ENCODE measurements at places on chromosomes 6 and 20.

DNA sequence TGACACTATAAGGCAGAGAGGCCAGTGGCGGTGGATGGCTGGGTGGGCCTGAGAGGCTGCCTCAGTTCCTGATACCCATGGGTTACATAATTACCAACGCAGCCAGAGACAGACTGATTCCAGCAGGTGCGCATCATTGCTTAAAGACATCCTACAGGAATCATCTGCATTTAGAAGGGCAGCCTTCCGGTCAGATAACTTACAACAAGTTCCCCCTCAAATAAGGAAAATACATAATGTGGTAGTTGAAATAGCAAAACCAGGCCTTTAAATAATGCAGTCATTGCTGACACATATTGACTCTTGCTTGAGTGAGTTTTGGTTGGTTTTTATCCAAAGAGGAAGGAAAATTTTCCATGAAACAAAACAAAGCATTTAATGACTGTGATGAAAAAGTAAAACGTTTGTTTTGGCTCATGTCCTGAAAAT lies 81.9 kb downstream of the SIM1 start:
- DNase-seq: no peak

DNA sequence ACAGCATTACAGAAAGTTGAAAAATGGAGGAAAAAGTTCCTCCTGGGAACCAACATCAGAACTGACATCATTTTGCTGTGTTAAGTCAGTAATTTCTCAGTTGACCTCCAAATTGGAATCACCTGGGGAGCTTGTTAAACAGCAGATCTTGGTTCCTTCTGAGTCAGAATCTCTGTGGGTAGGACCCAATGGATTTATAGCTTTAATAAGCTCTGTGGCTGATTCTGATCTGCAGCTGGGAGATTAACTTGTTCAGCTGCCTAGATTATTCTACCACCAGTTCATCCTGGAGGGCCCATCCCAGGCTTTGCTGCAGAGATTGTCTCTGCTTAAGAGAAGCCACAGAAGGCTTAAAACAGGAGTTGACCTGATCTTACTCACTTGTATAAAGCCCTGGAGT lies 90.7 kb upstream of the POPDC3 start:
- DNase-seq: no peak

- no peak for DNase-seq
Measured at GRCh38 chr6:93786474-93787330, 367.3 kb upstream of the EPHA7 start.

DNA sequence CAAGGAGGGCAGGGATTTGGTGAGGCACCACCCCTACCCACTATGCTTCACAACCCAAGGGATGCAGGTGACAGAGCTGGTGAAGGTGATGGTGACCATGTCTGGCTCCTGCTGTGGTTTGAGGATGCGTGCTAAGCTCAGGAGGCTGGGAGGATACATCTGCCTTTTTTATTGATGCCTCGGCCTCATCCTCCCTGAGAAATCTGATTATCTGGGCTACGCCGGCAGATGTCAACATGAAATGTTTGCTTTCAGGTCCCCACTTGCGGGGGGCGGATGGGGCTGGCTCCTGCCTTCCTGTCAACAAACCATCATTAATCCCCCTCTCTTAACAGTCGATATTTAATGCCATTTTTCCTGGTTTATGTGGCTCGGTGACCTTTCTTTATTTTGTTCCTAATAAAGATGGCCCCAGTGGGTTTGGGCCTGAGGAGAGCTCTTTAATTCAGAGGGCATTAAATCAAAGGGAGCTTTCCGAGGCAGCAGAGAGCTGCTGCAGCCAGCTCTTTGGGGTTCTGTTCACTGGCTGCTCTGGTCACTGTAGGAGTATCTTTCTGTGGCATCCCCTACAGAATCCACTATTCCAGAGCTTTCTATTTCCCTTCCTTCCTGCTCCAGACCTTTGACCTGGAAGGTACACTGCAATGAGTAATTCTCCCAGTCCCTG lies 33.5 kb upstream of the LRFN2 start:
- no peak for DNase-seq

DNA sequence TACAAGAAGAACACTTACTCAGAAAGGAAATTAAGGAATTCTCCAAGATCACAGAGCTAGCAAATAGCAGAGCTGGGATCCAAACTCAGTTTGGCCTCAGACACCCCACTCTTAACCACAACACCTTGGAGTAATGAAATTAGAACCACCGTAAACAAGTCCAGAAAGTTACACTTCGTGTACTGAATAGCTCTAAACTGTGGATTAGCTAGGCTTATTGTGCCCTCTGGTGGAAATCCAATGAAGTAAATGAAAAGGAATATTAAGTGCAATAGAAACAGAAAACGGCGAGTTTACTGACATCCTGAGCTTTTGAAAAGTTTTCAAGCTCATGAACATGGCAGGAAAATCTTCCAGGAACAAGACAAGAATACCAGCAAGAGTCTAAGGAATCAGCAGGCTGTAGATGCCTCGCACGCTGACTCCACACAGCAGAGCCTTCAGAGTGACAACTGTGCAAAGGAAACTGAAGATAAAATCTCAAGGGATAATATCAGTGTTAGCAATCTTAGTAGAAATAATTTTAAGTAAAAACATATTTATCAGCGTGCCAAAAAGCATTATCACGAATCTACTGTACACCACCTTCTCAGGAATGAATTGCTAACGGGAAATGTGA lies 34.6 kb downstream of the FBXO5 start:
- DNase-seq: peak; percentile 35

GRCh38 chr20:58433759-58434158 lies 44.7 kb downstream of the VAPB start:
- DNase-seq: no peak

GRCh38 chr6:83472767-83473166 lies 39.6 kb upstream of the PRSS35 start:
- no peak for DNase-seq

DNA sequence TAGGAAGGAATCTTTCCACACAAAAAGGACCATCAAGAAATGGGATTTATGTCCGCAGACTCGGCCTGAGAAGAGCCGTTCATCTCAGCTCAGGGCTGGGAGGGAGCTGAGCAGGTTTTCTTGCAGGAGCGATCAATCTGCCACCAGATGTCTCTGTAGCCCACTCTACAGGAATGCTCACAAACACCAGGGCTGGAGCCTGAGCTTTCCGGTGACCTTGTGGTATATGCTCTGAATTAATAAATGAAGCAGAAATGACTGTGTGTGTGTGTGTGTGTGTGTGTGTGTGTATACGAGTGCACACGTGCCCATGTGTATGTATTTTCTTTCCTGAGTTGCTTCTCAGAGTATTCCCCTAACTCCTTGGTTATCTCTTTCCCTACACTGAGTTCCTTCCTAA lies 12.0 kb downstream of the CD83 start:
- DNase-seq: peak; percentile 85

DNA sequence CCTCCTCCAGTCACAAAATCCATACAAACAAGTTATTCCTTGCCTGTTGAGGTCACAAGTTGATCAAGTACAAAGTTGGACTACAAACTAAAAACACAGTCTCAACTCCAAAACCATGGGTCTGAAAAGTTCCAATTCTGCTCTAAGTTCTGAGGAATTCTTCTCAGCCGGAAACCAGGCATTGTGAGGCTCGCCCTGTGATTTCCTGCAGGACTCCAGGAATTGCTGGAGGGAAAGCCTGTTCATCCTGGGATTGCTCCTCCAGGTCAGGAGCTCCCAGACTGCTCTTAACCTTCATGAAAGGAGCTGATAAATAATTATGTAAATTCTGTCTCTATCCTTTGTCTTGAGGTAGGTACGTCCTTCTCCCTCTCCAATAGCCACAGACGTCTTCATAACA lies 8.5 kb downstream of the TRAM2 start:
- DNase-seq: no peak

GRCh38 chr6:151493161-151493803 lies 535 bp upstream of the CCDC170 start:
- no peak for DNase-seq

GRCh38 chr6:71457929-71458328 lies 169.3 kb downstream of the OGFRL1 start:
- DNase-seq: no peak

DNA sequence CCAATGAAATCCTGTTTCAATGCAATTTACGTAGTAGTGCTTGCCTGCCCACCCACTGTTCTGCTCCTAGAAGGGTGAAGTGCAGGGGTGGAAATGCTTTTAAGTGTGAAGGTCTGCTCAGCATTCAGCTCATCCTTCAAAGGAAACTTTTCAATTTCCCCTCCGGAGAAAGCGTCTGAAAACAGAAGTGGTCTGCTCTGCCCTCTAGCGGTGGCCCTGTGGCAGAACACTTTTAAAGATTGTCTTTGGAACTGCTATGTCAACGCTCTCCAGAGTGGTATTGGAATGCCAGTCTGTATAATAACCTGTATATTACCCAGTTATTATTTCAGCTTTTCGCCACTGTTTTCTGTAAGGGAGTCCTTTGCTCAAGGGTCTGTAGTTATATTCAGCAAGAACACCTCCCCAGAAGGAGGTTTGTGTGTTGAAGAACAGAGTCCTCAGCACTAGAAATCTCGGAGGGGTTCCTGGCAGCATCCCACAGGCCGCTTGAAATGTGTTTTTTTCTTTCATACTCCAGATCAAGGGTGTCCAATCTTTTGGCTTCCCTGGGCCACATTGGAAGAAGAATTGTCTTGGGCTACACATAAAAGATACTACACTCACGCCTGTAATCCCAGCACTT lies 63.1 kb upstream of the KLHL31 start:
- peak; percentile 72 for DNase-seq

DNA sequence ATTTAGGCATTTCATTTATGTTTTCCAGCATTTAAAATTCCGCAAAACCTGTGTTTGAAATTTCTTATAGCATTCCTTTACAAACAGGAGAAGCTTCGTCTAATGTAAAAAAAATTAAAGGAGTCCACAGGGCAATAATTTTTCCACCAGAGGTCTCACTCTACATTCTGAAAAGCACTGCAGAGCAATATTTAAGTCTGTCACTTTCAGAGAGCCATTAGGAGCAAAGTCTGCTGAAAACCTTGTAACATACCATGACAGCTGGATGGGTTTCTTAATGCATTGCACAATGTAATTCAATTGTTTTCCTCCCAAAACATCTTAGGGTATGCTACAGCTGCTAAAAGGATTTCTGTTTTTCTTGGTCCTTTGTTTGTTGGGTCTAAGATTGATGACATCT lies 18.0 kb downstream of the BAG2 start:
- no peak for DNase-seq

DNA sequence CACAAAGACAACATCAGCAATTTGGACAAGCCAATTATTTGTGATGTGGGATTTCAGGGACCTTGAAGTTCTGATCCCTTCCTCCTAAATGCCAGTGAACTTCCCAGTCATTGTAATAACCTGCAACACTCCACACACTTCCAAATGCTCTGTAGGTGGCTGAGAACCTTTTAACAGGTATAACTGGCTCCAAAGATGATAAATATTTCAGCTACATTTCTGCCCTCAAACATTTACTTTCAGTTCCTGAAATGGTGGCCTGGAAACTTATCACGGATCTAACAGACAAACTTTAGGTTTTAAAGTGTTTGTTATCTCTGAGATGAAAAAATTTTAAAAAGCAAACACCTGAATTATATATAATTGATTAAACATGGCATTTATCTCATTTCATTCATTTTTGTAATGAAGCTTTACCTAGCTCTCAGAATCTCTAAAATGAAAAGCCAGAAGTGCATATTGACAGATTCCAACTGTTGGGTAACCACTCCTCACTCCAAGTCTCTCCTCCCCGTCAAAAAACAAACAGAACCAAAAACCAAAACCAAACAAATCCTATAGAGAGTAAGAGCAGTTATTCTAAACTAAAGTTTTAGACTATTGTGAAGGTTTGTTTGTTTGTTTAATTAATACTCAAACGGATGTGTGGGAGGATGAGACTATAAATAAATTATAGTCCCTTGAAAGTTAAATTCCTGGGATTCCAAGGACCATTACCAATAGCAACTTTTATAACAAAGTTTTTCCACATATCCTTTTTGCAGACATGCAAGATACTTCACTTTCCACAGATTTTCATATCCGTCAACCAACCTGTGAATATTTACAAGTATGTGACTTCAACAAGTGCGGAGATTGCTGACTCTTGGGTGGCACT lies 12.4 kb upstream of the KIAA0408 start:
- no peak for DNase-seq

DNA sequence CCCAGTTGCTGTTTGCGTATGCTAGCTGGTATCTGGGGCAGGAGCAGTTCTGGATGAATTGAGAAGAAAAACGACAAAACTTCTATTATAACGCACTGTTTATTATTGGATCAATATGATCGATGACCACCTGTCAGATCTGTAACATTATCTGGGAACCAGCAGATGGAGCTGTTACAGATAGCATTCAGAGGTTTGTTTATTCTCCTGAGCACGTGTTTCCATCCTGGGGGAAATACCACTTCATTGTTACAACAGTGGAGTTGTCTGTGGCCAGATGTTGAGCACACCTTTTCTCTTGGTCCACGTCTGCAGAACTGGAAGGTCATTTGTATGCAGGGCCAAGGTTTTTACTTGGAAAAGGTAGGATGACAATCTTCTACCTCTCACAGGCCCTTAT lies 16.0 kb upstream of the NKX2-2 start:
- DNase-seq: no peak

- DNase-seq: no peak
Measured at GRCh38 chr6:24274441-24275083, 83.3 kb downstream of the DCDC2 start.

DNA sequence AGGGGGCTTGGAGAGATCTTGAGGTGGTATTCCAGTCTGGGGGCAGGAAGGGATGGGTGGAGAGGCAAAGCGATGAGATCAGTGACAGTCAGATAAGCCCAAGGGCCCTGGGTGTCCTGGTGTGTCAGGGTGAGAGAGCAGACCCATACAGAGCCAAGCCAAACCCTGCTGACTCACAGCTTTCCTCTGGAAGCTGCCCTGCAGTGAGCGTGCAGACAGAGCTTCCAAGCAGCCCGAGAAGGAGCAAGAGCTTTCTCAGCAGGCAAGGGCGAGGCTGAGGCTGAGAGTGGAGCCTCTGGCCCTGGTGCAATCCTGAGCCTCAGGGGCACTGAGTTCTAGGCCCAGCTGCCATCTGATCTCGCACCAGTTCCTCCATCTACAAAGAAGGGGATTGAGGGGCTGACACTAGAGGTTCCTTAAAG lies 91.1 kb upstream of the HIVEP1 start:
- no peak for DNase-seq

DNA sequence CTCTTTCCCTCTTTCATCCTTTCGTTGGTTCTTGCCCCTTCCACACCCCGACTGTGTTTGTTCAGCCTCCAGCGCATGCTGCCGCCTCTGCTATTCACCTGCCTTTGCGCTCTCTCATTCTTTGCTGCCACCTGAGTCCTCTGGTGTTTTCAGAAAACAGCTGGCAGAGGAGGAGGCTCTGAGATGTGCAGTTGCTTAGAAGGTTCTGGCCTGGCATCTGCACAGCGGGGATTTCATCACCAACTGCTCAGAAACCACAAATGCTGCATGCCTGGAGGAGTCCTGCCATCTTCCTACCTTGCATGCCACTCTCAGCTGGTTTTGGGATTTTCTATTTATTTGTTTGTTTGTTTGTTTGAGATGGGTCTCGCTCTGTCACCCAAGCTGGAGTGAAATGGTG lies 39.2 kb upstream of the CLDN20 start:
- DNase-seq: no peak

GRCh38 chr6:45375449-45375848 lies 2.3 kb downstream of the SUPT3H start:
- DNase-seq: no peak
